ENCODE measurements at places on chromosomes 13 and 19. TPM values are rescaled to one million over a fixed set of nuclear protein-coding genes. Genes with fewer than 3 reads are reported as not detected.

The GGN gene
- 1.7 TPM for total RNA-seq

The URAD gene
- not detected for total RNA-seq

The LILRB2 gene
- not detected for total RNA-seq

The TEKTIP1 gene
- total RNA-seq = not detected

The MFSD12 gene
- total RNA-seq = 227 TPM

The RASGRP4 gene
- not detected for total RNA-seq

The COMP gene
- not detected for total RNA-seq

The LILRA1 gene
- total RNA-seq = not detected

The LILRB5 gene
- not detected for total RNA-seq

The CEACAM3 gene
- not detected for total RNA-seq

The CARM1 gene
- total RNA-seq = 18.6 TPM

- DNase-seq = no peak
These were observed 1781.7 kb upstream of the PRR20A start for GRCh38 chr13:55359067-55359466.

DNA sequence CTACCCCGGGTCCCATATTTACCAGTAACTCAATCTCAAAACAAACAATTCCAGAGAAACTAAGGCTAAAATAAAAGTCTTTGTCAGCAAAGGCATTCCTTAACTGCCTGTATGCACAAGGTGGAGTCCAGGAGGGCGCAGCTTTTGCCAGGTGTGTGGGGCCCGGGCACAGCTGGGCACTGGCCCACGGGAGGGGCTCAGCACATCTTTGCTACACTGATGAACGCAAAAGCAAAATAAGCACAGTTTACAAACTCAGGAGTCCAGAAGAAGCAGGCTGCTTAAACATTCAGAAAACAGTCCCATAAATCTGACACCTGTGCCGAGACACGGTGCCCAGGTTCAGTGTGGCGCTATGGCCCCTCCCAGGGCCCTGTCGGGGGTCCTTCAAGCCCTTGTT is 70.8 kb downstream of the SLC7A1 start:
- no peak for DNase-seq

- no peak for DNase-seq
These were observed 10.8 kb downstream of the CUL4A start for GRCh38 chr13:113220141-113220598.

- no peak for DNase-seq
These were observed 319.9 kb downstream of the ATP8A2 start for GRCh38 chr13:25691654-25692053.

DNA sequence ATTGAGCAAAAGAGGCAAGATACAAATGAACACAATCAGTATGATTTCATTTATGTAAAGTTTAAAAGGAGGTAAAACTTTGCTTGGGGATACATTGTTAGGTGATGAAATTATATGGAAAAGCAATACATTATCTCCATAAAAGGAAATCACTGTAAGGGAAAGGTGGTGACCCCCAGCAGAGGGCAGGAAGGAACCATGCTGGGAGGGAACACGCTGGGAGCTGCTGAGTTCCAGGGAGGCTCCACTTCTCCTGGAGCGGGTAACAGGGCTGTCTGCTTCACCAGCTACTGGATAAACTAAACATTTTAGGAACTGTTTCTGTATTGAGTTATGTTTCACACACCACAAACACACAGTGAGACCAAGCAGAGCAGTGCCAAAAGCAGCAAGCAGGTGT is 91.2 kb downstream of the KATNAL1 start:
- no peak for DNase-seq

GRCh38 chr19:13100841-13101589 is 1.6 kb downstream of the LYL1 start:
- DNase-seq = no peak

- DNase-seq = no peak
These were observed 2.6 kb upstream of the SIGLEC7 start for GRCh38 chr19:51139299-51140014.

DNA sequence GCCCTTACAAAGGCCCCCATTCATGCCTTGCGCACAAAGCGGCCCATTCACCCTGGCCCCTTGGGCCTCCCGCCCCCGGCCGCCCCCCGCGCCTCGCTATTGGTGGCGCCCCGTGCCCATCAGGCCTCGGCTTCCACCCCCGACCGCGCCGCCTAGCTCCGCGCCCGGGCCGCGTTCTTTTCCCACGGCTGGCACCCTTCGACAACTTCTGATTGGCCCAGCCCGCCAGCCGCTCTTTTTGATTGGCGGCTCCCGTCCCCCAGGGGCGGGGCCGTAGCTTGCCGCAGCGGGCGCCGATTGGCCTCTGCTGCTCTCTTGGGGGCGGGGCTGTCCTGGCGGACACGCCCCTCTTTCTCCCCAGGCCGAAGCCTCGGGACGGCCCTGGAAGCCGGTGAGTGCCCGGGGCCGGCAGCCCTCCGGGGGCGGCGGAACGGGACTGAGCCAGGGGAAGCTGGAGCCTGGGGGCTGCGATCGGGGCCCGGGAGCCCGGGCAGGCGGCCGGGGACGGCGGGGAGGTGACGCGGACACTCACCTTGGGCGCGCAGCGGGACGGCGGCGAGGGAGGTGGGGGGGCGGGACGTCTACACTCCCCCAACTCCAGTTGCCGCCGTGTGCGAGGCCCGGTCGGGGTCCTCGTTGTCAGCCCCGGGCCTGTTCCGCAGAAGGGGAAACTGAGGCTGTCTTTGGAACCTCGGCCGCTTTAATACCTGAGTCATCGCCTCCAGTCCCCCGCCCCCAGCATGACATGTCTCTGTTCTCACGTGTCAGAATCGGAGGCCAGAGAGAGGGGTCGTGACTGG is at the start of gene MYH14:
TSS of gene MYH14 (plus strand) at position 342 of the 800 bp plus-strand sequence. CDS start 6,744 bp downstream, outside the sequence.
- peak; percentile 9 for DNase-seq

GRCh38 chr19:19443902-19444680 is 38.6 kb downstream of the GATAD2A start:
- no peak for DNase-seq

- DNase-seq = peak; percentile 26
These were observed 1.1 kb downstream of the RPL36 start for GRCh38 chr19:5690955-5691821.

DNA sequence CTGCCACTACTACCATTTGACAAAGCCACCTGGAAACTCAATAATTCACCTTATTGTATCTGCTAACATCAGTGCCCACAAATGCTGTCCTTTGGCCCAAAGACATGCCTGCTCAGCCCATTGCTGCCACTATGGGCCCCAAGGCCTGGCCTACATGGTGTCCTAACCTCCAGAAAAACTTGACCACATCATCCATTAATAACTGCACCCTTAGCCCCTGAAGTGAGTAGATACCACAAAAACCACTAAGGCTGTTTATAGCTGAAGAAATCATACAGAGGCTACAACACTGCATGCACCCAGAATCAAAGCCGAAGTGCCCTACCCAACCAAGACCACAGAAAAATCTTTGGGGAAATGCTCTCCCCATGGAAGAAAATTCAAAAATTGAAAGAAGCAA is 932.8 kb upstream of the SLITRK6 start:
- DNase-seq = no peak

- DNase-seq = no peak
These were observed 125.9 kb downstream of the MIPEP start for GRCh38 chr13:23763318-23763717.

DNA sequence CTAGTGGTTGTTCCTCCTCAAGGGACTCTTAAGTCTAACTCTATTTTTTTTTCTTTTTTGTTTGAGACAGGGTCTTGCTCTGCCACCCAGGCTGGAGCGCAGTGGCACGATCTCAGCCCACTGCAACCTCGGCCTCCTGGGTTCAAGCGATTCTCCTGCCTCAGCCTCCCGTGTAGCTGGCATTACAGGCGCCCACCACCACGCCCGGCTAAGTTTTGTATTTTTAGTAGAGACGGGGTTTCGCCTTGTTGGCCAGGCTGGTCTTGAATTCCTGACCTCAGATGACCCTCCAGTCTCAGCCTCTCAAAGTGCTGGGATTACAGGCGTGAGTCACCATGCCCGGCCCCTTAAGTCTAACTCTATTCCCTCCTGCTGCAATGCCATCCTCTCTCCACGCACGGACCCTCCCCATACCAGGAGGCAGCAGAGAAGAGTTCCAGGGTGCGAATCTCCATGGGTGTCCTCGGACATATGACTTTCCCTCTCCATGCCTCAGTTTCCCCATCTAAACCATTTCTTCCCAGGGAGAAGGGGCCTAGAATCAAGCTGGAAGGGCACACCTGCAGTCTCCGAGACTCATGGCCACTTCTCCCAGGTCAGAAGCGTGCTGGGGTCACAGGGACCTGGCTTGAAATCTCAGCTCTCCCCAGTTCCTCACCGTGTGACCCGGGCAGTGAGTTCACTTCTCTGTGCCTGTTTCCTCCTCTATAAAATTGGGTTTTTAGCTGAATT is 6.0 kb upstream of the BCL3 start:
- peak; percentile 72 for DNase-seq

DNA sequence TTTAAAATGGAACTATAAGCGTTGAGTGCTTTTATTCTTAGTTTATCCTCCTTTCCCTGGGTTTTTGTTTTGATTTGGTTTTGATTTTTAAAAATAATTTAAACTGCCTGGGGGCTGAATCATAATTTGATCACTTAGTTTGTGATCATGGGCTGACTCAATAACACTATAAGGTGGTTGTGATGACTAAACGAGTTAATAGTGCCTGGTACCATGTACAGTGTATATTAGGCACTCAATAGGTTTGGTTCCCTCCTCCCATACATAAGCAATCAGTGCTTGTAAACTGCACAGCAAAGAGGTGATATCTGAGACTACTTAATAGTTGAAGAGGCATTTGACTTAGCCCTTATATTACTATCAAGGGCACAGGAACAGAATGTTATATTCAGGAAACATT is 200.9 kb upstream of the RFC3 start:
- DNase-seq = no peak

DNA sequence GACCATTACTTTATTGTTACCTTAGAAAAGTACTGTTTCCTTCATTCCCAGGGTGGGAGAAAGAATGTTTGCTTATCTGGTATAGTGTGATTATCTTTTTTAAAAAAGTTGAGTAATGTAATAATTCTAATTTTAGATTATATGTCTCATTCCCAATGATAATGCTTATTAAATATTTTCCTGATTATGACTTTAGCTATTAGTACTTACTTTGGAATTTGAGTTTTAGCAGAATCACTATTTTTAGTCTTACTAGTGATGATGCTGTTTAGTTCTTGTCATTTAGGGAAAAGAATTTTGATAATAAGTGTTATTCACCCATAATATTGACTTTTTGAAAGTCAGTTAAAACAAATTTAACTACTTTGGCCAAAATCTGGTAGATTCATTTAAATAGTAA is 95.2 kb downstream of the FRY start:
- no peak for DNase-seq
